NCI-H187 (cell line): ENCODE measurements at places on chromosomes 7 and 10.

DNA sequence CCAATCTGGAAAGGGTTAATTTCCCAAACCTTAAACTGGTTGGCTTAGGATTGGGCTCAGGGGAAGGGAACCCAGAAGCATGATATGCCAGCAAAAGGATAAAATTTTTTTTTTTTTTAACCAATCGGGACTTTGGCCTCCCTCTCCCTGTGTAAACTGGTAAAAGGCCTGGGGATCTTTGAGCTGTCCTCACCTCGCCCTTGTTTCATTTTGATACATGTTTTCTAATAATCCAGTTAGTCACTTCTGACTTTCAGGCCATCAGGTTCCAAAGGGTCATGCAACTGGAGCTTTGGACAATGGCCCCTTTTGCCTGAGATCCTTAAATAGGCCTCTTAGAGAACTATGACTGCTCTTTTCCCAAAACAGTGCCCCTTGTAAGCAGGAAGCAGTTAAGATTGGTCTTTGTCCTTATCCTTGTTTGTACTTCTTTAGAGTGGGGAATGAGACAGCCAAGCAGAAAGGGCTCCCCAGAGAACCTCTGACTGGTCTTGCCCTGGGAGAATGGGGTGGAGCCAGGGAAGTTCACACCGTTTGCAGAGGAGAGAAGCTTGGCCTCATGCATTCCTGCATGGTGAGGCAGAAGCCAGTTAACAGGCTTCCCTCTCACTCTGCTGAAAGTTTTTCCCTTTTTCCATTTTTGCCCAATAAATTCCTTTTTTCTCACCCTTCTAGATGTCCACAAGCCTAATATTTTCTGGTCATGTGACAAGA is 424.2 kb upstream of the CNTNAP2 start:
- DNase-seq, result no peak

- no peak for DNase-seq
These were observed 3.2 kb downstream of the MAFK start for GRCh38 chr7:1533547-1534329.

GRCh38 chr10:23055424-23056185 is 39.8 kb upstream of the MSRB2 start:
- DNase-seq, result no peak

DNA sequence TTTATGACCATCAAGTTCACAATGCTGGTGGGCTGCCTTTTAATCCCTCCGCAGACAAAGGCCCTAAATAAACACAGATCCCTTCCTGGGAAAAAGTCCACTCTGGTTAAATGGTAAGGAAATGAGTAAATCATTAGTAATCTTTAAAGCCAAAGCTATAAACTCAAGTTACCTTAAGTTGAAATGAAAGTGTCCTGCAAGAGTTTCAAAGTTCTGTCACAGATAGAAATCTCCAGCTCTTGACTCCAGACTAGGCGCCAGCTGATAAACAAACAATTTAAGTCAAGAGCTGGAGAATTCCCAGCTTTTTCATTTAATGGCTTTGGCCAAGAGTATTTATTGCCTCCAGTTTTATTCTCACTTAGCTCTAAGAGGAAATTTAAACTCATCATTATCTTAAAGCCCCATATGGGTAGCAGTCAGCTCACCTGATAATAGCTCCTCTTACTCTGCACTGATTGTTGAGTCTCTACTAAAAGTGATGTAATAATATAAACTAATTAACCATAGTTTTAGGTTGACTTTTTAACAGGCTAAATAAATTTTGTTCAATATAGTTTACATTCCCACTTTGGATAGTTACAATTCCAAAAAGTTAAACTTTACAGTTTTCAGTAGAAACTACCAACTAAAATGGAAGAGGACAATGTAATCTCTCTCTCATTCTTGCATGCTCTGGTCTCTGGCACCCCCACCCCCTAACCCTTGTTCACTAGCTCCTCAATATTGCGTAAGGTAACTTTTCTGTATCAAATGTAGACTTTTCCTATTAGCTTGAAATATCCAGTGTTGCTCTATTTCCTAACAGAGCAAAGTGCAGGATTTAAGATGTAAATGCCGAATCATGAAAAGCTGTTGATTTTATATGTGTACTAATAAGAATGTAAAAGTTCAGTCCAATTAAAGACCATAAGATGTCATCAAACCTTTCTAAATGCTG is 56.1 kb downstream of the HIBADH start:
- peak; percentile 5 for DNase-seq

DNA sequence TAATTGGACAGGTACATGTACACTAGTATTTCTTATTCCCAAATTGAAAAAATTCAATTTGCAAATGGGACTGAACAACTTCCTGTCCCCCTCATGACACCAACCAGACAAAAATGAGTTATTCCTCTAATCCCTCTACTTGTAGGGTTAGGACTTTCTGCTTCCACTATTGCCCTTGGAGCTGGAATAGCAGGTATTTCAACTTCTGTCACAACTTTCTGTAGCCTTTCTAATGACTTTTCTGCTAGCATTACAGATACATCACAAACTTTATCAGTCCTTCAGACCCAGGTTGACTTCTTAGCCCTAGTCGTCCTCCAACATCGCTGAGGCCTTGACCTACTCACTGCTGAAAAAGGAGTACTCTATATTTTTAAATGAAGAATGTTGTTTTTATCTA is 6.4 kb downstream of the CYP3A7 start:
- DNase-seq, result no peak

GRCh38 chr10:126065751-126066377 is 169.5 kb downstream of the FANK1 start:
- no peak for DNase-seq

GRCh38 chr7:110960811-110961210 is 130.1 kb upstream of the LRRN3 start:
- no peak for DNase-seq

- peak; percentile 81 for DNase-seq
These were observed 16.7 kb downstream of the POR start for GRCh38 chr7:75931680-75932079.

- DNase-seq, result no peak
These were observed 75.9 kb downstream of the PPP1R3C start for GRCh38 chr10:91556691-91557566.

GRCh38 chr10:129335942-129336341 is 131.1 kb upstream of the MGMT start:
- no peak for DNase-seq
